ENCODE measurements at places on chromosomes 16 and 17.

DNA sequence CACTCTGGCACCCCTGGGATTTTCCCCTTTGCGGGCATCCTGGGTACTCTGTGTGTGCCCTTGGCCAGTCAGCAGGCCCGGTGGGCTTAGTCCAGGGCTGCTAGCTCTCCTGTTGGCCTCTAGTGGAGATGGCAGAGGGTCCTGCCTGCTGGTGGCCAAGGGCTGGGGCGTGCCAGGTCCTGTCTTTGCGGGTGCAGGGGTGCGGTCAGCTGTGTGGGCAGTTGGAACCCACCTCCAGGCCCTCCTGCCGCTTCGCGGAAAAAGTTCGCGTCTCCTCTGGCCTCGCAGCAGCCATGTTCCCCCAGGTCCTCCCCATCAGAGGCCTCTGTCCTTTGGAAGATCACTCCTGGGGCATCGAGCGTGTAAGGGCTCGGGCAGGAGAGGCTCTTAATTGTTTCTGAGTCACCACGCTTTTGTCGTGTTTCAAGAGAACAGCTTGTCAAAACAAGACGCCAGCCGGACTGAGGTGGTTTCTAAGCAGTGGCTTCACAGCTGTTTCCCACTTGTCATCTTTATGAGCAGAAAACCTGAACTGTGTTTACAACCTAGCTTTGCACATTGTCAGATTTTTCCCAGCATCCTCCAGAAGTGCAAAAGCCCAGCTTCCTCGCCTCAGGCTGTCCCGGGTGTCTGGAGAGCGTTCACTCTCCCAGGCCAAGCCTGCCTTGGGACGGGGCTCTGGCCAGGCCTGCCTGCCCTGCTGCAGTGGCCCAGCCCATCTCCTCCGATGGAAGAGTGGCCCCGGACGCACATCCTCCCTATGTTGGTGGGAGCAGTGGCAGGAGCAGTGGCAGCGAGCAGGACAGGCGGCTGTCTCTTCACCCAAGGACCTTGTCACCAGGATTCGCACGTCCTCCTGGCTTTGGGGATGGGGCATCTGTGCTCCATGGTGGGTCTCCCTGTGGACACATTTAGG lies 5.0 kb upstream of the DNASE1L2 start:
- no peak for DNase-seq

DNA sequence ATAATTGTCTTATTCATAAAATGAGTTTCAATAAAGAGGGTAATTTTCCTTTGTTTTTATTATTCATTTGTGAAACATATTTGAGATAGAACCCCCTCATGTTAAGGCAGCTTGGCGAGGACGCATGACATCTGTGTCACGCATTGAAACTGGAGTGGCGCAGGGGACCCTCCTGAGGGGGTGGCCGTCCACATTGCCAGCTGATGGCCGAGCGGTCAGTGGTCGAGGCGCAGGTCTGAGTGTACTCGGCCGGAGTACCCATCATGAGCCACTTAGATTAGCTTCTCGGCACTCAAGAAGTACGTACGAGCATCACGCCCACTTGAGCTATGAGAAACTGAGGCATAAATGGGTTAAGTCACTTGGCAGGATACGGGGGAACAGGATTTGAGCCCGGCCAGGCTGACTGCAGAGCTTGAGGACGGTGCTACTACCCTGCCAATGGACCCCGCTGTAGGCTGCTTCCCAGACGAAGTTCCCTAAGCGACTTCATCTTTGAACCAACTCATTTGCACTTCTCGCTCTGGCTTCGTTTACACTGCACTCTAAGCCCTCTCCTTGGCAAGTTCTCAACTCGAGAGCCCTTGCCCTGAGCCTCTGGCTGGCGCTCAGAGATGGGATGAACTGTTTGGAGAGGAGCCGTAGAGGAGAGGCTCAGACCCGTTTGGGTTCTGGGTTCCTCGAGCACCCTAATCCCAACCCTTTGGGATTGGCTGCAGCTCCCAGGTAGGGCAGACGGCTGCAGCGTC lies 91.8 kb downstream of the SDK2 start:
- DNase-seq = no peak

- no peak for DNase-seq
These were observed 116.3 kb downstream of the USP22 start for GRCh38 chr17:20926532-20926931.

DNA sequence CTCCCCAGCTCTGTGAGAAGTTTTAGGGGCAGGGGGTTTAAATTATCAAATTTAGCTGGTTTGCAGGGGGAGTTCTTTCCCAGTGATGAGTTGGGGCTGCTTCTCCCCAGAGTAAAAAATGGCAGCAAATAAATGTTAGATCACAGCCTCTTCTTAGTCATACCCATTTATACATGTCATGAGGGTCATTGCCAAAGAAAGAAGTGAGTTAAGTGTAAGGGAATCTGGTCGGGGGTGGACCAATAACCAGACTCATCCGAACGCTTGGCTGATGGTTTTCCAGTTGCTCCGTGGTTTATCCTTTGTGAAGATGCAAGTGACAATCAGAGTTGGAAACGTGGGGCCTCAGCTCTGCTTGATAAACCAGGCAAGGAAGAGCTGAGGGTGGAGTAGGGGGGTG lies 87.1 kb downstream of the PLXDC1 start:
- DNase-seq = no peak

DNA sequence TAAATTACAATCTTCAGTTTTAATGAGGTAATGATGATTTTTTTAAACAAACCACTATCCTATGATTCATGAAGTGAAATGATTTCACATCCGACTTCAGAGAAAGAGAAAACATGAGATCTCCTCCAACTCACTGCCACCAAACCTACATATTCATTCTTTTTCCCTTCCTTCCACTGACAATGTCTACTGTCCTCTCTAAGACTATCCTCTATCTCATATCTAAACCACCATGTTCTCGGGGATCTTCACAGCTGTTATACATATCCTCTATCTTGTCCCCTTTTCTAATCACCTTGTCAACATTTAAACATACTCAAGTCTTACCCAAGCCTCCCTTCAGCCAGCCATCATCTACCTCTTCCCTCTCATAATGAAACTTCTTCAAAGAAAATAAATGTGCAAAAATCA lies 53.5 kb downstream of the SMURF2 start:
- no peak for DNase-seq

GRCh38 chr16:28943281-28943680 lies 7.5 kb upstream of the NFATC2IP start:
- DNase-seq = no peak

DNA sequence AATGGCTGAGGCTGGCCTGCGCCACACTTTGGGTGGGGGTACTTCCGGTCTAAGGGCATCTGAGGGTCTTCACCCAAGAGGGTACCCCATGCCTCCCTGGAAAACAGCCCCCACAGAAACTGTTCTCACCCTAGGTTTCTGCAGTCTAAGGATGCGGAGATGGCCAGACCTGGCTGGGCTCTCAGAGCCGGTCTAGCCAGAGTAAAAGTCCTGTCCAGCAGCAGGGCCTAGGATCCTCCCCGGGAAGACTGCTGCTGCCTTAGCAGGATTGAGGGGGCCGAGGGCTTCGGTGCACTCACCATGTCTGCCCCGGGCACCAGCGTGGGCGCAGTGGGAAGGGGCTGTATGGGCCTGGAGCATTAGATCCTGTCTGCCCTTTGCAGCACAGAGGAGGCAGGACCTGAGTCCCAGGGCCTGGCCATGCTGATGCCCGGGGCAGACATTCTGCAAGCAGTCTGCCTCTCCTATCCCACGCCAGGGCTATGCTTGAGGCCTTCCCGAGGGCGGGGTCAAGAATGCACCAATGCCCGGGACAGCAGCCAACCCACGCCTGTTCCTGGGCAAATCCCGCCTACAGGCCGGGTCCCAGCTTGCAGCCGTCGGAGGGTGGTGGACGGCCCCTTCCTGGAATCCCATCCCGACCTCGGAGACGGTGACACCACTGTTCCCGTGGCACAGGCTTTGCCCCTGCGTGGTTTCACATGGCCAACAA lies 54.7 kb downstream of the CBFA2T3 start:
- no peak for DNase-seq

DNA sequence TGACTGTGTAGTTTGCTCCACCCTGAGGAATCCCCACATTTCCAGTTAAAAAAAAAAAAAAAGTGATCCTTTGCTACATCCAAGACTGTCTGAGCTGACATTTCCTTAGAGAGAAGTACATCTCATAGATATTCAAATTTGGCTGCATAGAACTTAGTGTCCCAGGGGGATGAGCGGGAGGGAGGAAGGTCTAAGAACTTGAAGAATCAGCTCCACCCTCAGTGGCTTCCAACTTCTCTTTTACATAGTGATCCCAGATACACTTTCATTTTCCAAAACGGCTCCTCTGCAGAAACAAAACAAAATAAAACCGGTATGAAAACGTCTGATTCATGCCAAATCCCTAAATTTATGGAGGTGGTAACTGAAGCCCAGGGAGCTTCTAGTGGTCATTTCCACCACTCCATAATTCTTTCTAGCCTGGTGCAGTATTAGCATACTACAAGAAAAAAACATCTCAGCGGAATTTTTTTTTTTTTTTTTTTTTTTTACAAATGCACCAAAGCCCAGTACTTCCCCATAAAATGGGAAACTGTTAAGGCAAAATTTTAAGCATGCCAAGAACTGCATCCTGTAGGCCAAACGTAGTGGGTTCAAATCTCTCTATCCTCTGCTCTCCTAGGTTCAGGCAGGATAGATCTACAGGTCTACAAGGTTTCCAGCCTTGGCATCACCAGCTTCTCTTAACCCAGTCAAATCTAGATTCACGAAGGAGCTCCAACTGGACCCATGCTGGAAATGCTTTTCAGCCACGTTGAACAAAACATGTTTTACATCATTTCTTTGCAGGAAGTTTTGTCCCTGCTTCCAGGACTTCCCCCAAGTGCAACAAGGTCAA lies 29.3 kb downstream of the MAF start:
- DNase-seq = no peak

GRCh38 chr16:62562121-62562520 lies 525.9 kb upstream of the CDH8 start:
- DNase-seq = no peak

- DNase-seq = no peak
These were observed 69.1 kb upstream of the AXIN2 start for GRCh38 chr17:65630502-65630901.

DNA sequence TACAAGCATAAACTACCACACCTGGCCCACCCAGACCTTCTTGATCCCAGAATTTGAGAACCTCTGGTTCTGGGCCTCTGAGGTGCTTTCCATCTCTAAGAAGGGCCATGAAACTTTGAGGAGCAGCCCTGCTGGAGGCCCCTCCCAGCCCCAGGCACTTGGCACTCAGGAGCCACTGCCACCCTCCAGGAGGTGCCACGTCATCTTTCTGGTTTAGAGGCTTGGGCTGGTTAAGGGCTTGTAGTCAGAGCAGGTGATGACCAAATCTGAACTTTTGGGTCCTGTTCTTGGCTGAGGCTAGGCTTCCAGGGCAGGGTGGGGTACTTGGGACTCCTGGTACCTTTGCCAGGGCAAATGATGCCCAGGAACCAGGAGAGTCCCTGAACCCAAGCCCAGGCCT lies 13.8 kb upstream of the DLX4 start:
- DNase-seq = no peak

DNA sequence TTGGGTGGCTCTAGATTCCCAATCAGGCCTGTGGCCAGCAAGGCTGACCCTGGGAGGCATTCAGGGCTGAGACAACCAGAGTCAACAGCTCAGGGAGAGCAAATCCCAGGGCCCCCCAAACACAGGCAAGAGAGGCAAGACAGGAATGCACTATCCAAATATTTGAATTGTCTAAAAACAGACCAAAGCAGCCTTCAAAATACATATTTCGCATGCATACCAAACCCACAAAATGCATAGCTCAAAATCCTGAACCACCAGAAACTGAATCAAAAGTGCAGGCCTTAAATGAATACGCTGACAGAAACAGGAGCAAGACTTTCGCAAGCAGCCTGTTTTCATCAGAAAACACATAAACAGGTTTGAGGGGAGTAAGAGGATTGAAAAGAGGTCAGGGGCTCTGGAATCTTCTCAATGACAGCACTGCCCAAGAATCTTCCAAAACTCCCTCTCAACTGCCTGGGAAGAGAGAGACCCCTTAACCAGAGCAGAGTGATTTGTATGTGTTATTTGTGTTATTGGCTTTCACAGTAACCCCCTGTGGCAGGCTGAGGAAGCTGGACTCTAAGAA lies 213.6 kb upstream of the CDH5 start:
- DNase-seq = no peak
